ENCODE measurements at places on chromosomes 3 and 15.

- DNase-seq = no peak
Observed at GRCh38 chr3:15979900-15980299, 182.1 kb upstream of the ANKRD28 start.

- DNase-seq = no peak
Observed at GRCh38 chr3:127831723-127832172, 9.4 kb upstream of the MGLL start.

DNA sequence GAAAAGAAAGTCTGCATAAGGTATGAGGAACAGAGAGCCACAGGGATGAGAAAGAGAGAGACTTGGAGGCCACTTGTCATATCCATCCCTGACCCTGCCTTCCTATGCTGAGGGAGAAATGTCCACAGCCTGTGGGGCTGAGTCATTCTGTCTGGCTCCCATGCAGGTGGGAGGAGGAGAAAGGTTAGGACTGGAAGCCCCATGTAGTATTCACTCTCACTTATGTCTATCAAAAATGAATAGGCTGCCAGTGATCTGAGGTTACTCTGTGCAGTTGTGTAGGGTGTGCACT, 71.3 kb downstream of the RAB11A start:
- DNase-seq = no peak

DNA sequence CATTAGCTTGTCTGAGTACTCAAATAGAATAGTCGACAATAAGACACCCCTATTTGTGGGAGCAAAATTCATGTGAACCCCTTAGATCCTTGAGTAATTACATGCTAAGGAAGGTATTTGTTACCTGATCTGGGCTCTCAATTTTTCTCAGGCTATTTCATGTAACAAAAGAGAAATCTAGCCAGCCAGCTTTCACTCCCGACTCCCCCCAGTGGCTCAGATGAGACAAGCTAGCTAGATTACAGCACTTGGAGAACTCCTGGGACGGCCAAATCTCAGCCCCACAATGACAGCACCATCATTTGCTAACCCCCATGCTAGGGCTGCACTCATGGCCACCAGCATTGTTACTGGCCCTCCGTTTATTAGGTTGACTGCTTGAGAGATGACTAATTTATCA, 41.3 kb downstream of the GLDN start:
- DNase-seq = no peak

DNA sequence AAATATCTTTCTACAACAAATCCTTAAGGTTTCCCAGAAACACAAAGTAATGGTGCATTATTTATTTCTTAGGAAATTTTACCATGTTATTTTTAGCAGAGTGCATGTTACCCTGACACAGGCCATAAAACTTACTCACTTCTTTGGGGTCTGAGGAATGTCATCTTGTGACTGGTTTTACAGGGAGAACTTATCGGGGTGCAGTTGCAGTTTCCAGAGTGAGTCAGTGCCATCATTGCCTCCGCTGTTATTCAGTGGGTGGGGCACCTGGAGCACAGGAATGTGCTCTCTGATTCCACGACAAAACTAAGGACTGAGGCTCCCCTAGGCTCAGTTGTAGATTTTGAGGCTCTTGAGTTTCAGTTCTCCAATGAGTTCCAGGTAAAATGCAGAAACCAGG, 11.1 kb upstream of the GREM1 start:
- no peak for DNase-seq

GRCh38 chr3:17313746-17314145, 428.7 kb downstream of the TBC1D5 start:
- no peak for DNase-seq

- no peak for DNase-seq
Observed at GRCh38 chr3:186128158-186128557, 19.3 kb upstream of the ETV5 start.
